ENCODE measurements at places on chromosomes 1 and 21. TPM values are rescaled to one million over a fixed set of nuclear protein-coding genes. Genes with fewer than 3 reads are reported as not detected.

The RNF186 gene
- 18.8 TPM for polyA plus RNA-seq

The FNDC10 gene
- 2.4 TPM for polyA plus RNA-seq

The RAB7B gene
- polyA plus RNA-seq: 5.4 TPM

The TRIM58 gene
- 2.1 TPM for polyA plus RNA-seq

The RHOU gene
- polyA plus RNA-seq: 44.2 TPM

The GBP7 gene
- 0.10 TPM for polyA plus RNA-seq

The ATAD3C gene
- polyA plus RNA-seq: 1.0 TPM

The TMEM52 gene
- polyA plus RNA-seq: 18.5 TPM

The KRTAP19-6 gene
- polyA plus RNA-seq: not detected

The CHODL gene
- 1.2 TPM for polyA plus RNA-seq

The UBL4B gene
- polyA plus RNA-seq: not detected

The RNASEL gene
- 16.8 TPM for polyA plus RNA-seq

The GPR25 gene
- 0.16 TPM for polyA plus RNA-seq

The ZNF648 gene
- 0.04 TPM for polyA plus RNA-seq

The SRGAP2B gene
- 12.4 TPM for polyA plus RNA-seq

The FNBP1L gene
- polyA plus RNA-seq: 79.5 TPM

The AMPD1 gene
- 0.13 TPM for polyA plus RNA-seq

The TSPAN1 gene
- polyA plus RNA-seq: 17.8 TPM

The KCNA2 gene
- 1.2 TPM for polyA plus RNA-seq

The SPATA21 gene
- polyA plus RNA-seq: not detected

The DISP3 gene
- polyA plus RNA-seq: 0.76 TPM

The PLEKHA6 gene
- polyA plus RNA-seq: 59.3 TPM

The ANKRD45 gene
- polyA plus RNA-seq: 0.34 TPM

The OR2T35 gene
- not detected for polyA plus RNA-seq

The GFI1 gene
- polyA plus RNA-seq: 5.0 TPM

The SERINC2 gene
- polyA plus RNA-seq: 65.3 TPM

The GJA9 gene
- polyA plus RNA-seq: 0.42 TPM

The TRIM17 gene
- polyA plus RNA-seq: 1.3 TPM

The TMOD4 gene
- 0.64 TPM for polyA plus RNA-seq

The CD1C gene
- 0.63 TPM for polyA plus RNA-seq

The KIAA0040 gene
- polyA plus RNA-seq: 12.0 TPM

The FMO1 gene
- 123 TPM for polyA plus RNA-seq

The HSD3B2 gene
- 0.72 TPM for polyA plus RNA-seq

The TRIM63 gene
- polyA plus RNA-seq: 6.4 TPM

The INKA2 gene
- 4.2 TPM for polyA plus RNA-seq
